ENCODE measurements at places on chromosomes 5 and 9.

- DNase-seq = no peak
Measured at GRCh38 chr9:100160021-100160420, 61.0 kb downstream of the INVS start.

GRCh38 chr5:58763390-58763789 is 180.5 kb downstream of the RAB3C start:
- no peak for DNase-seq

DNA sequence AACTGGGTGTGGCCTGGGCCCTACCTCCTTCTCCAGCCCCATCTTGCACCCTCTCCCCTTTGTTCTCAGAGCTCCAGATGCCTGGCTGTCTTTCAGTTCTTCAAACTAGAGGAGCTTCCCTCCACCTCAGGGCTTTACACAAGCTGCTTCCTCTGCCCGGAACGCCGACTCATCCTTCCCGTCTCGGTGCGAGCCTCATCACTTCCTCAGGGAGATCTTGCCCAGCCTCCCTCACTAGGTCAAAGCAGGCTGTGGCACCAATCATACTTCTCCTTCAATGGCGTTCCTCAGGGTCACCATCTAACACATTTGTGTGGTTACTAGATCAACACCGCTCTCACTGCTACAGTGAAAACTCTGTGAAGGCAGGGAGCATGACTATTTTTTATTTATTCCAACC is 56.2 kb upstream of the ZSWIM6 start:
- no peak for DNase-seq

GRCh38 chr9:89622933-89623861 is 18.4 kb downstream of the GADD45G start:
- DNase-seq = no peak

- no peak for DNase-seq
Measured at GRCh38 chr5:11897781-11898180, 6.5 kb downstream of the CTNND2 start.

- DNase-seq = no peak
Measured at GRCh38 chr9:136531186-136531903, 14.5 kb downstream of the NOTCH1 start.

DNA sequence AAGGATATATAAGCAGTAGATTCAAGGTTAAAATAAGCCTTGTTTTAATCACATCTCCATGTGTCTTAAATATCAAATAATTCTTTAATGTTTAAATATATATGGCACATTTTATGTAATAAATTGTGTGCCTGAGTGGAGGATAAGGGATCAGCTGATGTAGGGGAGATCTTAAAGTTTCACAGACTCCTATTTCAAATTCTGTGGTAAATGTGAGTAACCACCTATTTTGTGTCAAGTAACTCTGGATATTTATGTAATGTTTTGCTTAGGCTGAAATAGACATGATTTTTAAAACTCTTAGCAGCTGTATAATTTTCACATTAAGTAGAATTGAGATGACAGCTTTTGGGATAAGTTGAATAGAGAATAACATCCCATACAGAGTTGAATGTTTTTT is 41.3 kb upstream of the ITGA2 start:
- no peak for DNase-seq

DNA sequence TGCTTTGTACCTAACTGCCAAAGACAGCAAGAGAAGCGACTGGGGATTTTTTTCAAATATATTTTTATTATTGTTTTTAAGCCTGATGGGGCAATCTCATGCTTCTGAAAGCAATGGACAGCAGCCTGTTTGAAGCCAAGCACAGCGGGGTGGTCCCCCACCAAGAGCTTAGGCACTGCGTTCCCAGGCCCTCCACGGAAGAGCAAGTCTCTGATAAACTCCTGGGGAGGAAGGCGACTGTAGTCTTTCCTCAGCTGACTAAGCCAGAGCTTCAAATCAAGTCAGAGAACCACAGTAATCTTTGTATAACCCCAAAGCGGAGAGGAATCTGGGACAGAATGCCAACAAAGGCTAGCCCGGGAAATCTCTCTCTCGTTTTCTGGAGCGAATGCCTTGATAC is 54.4 kb downstream of the ARSB start:
- DNase-seq = no peak

GRCh38 chr9:35791297-35791921 is at the start of gene NPR2:
NPR2 (plus strand) TSS chr9:35791591; CDS start chr9:35792409, 818 bp downstream.
- no peak for DNase-seq

DNA sequence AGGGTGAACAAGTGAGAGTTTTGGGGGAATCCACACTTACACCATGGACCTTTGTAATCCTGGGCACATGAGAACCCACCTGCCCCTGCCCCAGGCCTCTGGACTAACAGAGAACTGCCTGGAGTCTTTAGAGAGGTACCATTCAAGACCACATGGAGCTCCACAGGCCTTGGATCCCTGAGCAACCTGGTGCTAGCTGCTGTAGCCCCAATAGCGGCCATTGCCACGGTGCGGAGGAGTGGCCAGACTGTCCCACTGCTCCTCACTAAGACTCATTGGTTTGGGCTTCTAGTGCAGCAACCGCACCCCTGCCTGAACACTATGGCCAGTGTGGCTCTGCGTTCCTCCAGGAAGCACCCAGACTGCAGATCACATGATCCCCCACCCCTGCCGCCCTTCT is 45.8 kb downstream of the OSMR start:
- no peak for DNase-seq

- no peak for DNase-seq
Measured at GRCh38 chr9:103789686-103790085, 304.4 kb upstream of the SMC2 start.

GRCh38 chr9:33128570-33128969 is 38.6 kb downstream of the B4GALT1 start:
- no peak for DNase-seq

DNA sequence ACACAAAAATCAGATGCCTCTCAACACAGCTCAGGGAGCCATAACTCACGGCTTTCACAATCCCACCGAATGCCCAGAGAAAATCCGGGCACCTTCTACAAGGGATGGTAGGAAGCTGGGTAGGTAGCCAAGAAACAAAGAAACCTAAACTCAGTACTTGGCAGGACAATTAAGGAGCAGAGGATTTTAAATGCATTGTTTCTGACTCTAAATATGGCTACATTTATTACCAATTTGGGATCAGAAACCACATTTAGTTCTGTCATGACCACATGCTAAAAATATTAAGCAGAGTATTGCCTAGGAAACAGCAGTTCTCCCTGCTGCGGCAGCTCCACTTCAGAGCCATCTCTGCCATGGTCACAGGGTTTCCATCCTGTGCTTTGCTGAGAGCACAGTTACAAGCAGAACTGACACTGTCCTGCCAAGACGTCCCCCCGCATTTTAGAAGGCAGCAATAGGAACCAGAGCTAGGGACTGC is 57.5 kb downstream of the SIL1 start:
- DNase-seq = no peak

GRCh38 chr9:4137234-4137633 is 162.6 kb downstream of the GLIS3 start:
- no peak for DNase-seq

DNA sequence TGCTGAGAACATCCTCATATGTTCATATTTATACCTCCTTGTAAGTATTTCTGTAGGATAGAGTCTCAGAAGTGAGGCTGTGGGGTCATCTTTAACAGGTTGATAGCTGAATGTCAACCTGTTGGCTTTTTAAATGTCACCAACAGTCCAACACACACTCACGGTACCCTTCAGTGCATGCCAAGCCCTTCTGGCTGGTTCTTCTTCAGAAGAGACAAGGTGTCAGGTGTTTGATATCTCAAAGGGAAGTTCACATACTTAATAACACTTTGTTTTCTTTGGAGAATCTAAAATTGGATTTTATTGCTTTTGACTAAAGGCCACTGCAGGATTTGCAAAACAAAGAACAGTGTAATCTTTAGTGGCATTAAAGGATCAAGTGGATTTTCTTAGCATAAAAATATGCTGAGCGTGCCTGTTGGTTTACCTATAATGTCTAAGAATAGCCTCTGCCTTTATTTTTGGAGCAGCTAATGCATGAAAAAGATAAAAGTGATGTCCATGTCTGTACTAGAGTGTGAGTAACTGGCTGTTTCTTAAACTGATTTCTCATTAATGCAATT is 58.2 kb downstream of the RGS3 start:
- DNase-seq = no peak

DNA sequence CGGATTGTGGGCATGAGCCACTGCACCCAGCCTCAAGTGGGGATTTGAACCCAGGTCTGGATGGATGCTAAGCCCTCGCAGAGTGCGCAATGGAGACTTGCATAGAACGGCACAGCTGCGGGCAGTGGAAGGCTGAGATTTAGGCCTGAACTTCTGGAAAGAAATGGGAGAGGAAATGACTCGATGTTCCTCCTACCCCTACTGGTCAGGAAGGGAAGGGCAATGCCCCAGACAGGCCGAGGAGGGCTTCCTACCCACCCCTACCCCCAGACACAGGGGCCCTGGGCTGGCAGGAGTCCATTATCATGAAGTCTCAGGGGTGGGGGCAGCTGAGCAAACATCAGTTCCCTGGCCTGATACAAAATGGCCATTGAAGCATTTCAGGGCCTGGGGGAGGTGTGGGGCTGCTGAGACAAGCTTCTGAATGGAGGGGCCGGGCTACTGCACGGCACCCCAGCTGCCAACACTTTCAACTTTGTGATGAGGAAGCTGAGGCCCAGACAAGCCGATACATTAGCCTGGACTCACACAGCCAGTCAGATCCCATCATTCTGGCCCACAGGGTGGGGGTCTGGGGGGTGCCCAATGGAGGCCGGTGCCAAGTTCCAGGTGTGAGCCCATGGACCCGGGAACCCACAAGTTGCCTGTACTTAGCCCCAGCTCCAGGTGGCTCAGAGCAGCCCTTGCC is 13.5 kb upstream of the WDR38 start:
- DNase-seq = no peak

DNA sequence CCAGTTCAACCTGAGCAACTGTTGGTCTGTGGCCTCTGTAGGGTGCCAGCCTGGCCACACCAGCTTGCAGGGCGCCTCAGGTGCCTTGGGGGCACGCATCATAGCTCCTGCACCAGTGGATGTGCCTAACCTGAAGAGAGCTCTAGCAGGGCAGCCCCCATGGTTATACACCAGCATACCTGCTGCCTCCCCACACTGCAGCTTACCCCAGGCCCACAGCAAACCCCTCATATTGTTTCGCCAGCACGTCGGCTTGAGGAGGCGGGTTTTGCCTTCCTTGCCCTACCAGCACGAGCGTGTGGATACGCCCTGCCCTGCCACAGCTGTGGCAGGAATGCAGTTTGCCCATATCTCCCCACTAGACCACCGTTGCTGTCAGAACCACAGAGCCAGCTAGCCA is 435.9 kb downstream of the SLCO4C1 start:
- DNase-seq = no peak

All from central memory CD4-positive, alpha-beta T cell (primary cell).